ENCODE measurements at places on chromosomes 11 and 22.
A peak's percentile ranks its signal among the peaks of the same experiment; 100 is the strongest.

- peak; percentile 20 for DNase-seq
Observed at GRCh38 chr11:8262552-8263108, 1.0 kb downstream of the LMO1 start.

GRCh38 chr11:97722065-97722464 is 1298.7 kb upstream of the CNTN5 start:
- no peak for DNase-seq

DNA sequence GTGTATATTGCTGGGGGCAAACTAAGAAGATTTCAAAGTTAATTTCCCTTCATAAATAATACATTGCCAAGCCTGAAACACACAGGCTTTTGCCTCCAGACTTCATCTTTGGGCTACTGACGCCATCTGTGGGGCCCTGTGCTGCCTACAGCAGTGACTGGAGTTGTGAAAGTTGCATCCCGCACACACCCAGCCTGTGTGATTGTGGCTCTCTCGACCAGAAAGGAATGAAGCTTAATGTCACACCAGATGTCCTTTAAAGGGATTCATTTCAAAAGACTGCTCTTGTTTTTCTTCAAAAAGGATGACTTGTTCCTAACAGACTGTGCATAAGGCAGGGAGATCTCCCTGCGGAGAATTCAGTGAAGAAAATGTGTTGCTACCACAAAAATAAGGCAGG is 210.5 kb downstream of the FAM181B start:
- no peak for DNase-seq

GRCh38 chr22:25722626-25723025 is 19.4 kb upstream of the MYO18B start:
- no peak for DNase-seq
